ENCODE measurements at places on chromosomes 7 and 10.

DNA sequence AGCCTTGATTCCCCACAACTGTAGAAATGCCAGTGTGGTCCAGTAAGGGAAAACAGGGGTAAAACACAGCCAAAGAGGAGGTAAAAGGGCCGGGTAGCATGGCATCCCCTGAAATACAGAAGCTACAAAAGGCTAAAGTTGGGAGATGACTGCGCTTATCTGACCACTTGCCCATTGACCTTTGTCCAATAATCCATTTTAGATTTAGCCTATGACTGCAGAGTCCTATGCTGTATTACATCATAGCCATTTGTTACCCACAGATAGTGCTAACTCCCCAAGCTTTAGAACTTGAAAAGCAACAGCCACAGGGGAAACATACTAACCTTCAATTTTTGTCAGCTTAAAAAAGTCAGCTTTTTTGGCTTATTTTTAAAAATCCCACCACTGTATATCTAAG, 26.2 kb downstream of the MTPN start:
- no peak for DNase-seq

DNA sequence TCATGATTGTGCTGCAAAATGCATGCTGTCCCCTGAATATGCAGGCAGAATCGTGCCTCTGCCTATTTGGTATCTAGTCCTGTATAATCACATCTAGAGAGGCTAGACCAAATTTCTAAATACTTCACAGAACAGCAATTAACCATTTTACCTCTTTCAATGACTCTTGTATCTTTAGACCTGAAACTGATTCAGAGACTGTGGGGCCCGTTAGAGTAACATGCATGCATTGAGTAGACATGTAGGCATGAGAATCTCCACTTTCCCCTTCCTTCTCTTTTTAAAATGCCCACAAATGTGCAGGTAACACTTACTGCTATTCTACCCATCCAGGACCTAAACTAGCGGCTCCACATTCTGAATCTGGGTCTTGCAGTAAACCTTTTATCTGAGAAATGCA, 8.8 kb downstream of the ZNF92 start:
- no peak for DNase-seq

GRCh38 chr10:75708060-75708459, 276.6 kb downstream of the LRMDA start:
- DNase-seq: no peak

- no peak for DNase-seq
Measured at GRCh38 chr10:82472406-82473335, 597.7 kb downstream of the NRG3 start.

DNA sequence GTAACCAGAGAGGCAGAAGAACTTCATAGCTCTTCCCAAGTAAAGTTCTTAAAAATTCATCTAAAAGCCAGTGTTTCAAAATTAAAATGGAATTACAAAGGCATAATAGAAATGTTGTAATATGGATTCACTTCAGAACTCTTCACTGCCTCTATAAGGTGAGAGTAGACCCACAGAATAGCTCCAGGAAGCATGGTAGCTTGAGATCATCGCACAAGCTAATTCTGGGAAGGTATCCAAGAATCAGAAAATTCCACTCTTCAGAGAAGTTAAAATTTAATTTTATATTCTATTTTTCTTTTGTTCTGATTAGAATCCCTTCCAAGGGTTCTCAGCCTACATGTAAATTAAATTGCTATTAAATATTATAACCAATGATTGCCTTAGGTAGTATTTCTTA, 1.5 kb upstream of the DHX32 start:
- DNase-seq: no peak

DNA sequence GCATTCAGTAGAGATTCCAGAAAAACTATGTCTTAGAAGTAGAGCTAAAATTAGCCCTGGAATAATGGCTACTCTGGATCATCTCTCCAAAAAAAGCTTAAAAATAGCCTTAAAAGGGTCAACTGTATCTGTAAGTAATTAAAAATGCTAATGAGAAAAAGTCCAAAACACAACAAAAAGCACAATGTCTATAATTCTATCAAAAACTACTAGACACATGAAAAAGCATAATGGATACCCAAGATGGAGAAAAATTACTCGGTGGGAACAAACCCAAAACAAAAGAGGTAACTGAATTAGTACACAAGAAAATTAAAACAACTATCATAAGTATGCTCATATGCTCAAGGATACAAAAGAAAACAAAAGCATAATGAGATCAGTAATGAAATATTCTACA, 15.4 kb downstream of the ORC5 start:
- DNase-seq: no peak

- no peak for DNase-seq
Measured at GRCh38 chr10:120833222-120833928, 17.8 kb upstream of the WDR11 start.

GRCh38 chr7:137626469-137627067, 220.2 kb downstream of the DGKI start:
- no peak for DNase-seq
